WTC11 (cell line): ENCODE measurements at places on chromosomes 2 and 18.

DNA sequence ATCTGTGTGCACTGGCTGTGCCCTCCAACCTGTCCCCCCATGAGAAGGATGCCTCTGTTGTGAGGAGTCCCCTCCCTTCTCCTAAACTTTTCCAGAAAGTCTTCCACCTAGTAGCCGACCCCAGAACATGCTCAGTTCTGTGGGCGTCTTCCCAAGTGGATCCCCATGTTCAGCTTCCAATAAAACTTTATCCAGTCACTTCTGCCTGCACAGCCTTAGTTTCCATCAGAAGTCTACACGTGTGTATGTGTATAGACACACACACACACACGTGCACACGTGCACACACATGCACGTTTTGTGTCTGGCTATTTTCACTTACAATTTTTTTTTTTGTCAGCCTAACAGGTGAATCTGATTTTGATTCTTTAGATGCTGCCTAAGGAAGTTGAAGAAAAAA is 115.1 kb downstream of the RTP5 start:
- H3K4me3 ChIP-seq, result no peak overlapping the region
- peaks cover 11% of the 10 kb centered on the region for H3K36me3 ChIP-seq

DNA sequence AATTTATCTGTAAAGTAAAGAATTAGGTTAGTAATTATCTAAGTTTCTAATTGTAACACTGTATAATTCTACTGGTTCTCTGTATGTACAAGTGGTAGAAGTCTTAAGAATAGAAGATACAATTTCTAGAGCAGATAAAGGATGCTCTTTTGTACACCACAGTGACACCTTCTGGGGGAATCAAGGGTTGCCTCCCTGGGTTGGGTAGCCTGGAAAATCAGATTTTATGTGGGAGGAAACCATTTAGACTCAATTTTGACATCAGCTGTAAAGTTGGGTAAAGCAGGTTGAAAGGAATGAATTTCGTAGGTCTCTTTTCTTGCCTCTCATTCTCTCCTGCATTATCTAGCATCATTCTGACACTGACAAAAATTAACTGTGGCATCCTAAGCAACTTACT is 354.8 kb downstream of the DCC start:
- H3K4me3 ChIP-seq, result no peak overlapping the region
- DNase-seq, result peak; percentile 31
- no peak overlapping the region for H3K27ac ChIP-seq
- no peaks in the 10 kb centered on the region for H3K27me3 ChIP-seq
- no peaks in the 10 kb centered on the region for H3K36me3 ChIP-seq

- H3K4me3 ChIP-seq, result no peak overlapping the region
- no peak for DNase-seq
Measured at GRCh38 chr2:241110607-241111439, 8.7 kb upstream of the MTERF4 start.

DNA sequence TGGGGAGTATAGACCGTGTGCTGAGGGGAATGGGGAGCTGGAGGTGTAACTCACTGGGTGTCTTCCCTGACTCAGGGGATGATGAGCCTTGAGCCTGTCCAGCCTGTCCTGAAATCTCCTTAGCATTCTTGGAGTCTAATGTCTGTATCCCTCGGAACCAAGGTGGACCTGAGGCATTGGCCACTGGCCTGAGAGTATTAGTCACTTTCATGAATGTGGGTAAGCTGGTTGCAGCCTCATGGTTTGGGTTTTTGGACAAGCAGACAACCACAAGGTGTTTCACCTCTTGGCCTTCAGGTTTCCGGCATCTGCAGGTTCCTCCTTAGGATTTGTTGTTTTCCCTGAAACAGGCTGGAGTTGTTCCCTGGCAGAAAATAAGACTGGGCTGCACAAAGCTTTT is 63.2 kb downstream of the PRKCE start:
- H3K4me3 ChIP-seq, result no peak overlapping the region
- no peaks in the 10 kb centered on the region for H3K36me3 ChIP-seq

- H3K4me3 ChIP-seq, result no peak overlapping the region
- no peak for DNase-seq
- peaks cover 26% of the 10 kb centered on the region for H3K4me1 ChIP-seq
- no peak overlapping the region for H3K27ac ChIP-seq
Measured at GRCh38 chr2:26614216-26615138, 26.7 kb downstream of the CIB4 start.

GRCh38 chr2:126676221-126677175 is 20.5 kb downstream of the GYPC start:
- no peak overlapping the region for H3K4me3 ChIP-seq
- no peaks in the 10 kb centered on the region for H3K4me1 ChIP-seq
- H3K27me3 ChIP-seq, result no peaks in the 10 kb centered on the region
- DNase-seq, result no peak
- peaks cover 25% of the 10 kb centered on the region for H3K36me3 ChIP-seq

DNA sequence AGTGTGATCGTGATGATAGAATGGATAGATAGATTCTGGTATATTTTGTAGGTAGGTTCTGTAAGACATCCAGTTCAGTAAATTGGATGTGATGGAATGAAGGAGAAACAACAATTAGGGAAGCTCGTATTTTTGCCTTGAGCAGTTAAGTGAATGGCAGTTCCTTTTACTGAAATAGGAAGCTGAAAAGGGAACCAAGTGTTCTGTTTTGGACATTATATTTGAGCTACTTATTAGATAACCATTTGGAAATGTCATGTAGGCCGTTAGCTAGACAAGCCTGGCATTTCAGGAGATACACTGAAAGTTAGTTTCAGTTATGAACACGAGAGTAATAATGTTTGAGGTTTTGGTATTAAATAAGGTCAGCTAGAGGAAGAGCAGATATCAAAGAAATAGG is 41.5 kb downstream of the MARCHF7 start:
- H3K4me1 ChIP-seq, result no peaks in the 10 kb centered on the region
- H3K27me3 ChIP-seq, result no peaks in the 10 kb centered on the region
- peaks cover 28% of the 10 kb centered on the region for H3K36me3 ChIP-seq
- no peak for DNase-seq

DNA sequence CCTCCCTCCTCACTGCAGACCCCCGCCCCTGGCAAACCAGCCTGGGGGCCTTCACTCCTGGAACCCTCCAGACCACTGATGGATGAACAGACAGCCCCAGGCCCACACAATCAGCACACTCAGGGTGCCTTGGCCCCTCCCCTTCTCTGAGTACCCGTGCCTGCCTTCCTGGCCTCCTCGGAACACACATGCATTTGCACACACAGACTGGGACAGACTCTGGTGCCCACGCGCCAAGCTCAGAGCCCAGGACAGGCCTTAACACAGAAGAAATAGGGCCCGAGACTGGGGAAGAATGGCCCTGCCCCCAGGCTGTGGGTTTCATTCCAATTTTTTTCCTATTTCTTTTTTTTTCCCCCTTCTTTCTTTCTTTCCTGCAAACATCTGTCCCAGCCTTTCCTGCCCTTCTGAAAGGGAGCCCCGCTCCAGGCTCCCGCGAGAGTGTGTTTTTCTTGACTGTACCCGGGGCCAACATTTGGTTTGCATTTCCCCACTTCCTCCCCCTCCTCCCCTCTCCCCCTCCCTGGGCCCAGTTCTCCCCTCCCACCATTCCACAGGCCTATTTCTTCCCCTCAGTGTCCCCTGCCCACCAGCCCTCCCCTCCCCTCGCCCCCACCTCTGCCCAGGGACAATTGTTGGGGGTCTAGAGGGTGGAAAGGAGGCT is 618 bp upstream of the TNS1 start:
- H3K27me3 ChIP-seq, result peaks cover 11% of the 10 kb centered on the region
- peaks cover 33% of the 10 kb centered on the region for H3K4me1 ChIP-seq
- no peak overlapping the region; the same call in 1 of the 2 replicates for H3K4me3 ChIP-seq
- no peaks in the 10 kb centered on the region for H3K36me3 ChIP-seq
- DNase-seq, result no peak

DNA sequence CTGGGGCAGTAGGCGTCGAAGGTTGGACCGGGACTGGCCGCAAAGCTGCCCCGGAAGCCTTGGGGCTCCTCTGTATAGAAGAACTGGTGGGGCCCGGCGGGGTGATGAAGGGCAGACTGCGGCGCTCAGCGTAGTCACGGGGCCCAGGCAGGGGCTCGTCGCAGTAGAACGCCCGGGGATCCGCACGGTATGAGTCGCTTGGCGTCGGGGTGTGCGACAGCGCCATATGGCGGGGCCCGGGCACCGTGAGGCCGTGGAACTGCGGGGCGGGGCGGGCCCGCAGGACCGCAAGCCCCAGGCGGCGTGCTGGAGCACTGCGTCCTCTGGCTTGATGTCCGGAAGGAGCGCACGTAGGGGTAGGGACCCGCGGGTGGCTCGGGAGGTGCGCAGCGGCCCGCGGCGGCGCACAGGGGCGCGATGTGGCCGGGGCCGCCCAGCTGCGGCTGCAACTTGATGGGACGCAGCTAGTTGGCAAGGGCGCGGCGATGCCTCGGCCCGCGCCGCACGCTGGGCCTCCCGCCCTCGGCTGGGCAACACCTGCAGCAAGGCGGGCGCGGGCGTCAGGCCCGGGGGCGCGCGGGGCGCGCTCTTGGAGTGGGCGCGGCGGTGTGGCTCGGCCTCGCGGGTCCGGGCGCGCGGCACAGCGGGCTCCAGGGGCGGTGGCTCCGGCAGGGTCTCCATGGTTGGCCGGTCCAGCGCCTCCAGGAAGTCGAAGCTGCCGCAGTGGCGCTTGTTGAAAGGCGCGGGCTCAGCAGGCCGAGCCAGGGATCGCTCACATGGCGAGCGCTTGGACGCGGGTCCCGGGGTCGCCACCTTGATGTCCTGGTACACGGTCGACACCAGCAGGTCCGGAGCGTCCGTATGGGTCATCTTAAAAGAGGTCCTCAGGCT is 251.4 kb downstream of the ANKRD30B start:
- H3K4me1 ChIP-seq, result no peaks in the 10 kb centered on the region
- H3K27me3 ChIP-seq, result peaks cover 6% of the 10 kb centered on the region
- no peak for DNase-seq

DNA sequence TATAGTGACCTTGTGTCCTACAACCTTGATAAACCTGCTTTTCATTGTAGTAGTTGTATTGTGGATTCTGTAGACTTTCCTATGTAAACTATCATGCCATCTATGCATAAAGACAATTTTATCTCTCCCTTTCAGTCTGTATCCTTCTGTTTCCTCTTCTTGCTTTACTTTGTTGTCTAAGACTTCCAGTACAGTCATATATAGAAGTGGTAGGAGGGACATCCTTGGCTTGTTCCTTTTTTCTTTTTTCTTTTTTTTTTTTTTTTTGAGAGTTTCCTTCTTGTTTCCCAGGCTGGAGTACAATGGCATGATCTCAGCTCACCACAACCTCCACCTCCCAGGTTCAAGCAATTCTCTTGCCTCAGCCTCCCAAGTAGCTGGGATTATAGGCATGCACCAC is 39.7 kb downstream of the UBE2F start:
- H3K4me1 ChIP-seq, result peaks cover 4% of the 10 kb centered on the region; the same call in 1 of the 2 replicates
- no peak overlapping the region for H3K27ac ChIP-seq
- no peaks in the 10 kb centered on the region for H3K27me3 ChIP-seq

- DNase-seq, result no peak
- H3K4me1 ChIP-seq, result peaks cover 17% of the 10 kb centered on the region
- no peaks in the 10 kb centered on the region for H3K36me3 ChIP-seq
- no peak overlapping the region for H3K27ac ChIP-seq
- H3K4me3 ChIP-seq, result no peak overlapping the region
Measured at GRCh38 chr18:5463390-5463789, 80.4 kb downstream of the EPB41L3 start.

DNA sequence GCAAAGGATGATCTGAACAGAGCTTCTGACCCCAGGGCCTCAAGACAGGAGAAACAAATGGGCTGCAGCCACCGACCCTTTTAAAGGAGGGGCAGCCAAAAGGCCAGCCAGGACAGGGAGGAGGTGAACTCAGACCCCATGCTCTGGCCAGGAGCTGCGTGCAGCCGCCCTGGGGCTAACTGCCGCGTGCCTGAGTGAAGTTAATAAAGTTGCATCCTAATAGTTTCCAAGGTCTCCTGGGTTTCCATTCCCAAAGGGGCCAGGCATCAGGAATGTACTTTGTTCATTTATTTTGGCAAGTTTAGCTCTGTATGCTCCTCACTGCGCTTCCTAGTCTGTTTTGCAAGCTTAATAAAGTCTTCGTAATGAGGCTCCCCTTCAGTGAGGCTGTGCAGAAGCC is 60.7 kb downstream of the EN1 start:
- H3K27me3 ChIP-seq, result peaks cover 15% of the 10 kb centered on the region
- H3K27ac ChIP-seq, result no peak overlapping the region
- peaks cover 8% of the 10 kb centered on the region for H3K4me1 ChIP-seq
- H3K36me3 ChIP-seq, result no peaks in the 10 kb centered on the region

DNA sequence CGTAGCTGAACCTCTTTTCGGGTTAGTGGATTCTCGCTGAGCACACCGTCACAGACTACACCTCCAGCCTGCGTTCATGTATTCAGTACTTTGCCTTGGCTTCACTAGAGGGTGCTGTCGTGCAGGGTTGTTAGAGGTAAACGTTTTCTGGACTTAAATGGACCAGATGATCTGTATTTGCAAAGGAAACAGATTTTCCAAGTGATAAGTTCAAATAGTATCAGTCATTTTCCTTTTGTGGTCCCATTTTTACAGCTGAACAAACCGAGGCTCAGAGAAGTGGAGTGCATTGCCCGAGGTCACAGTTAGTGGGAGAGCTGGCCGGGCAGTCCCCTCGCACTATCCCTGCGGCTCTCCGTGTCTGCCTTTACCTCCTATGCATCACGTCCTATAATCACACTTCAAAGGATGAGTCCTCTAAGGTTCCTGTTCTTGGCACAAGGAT is 125.9 kb downstream of the MAP4K4 start:
- DNase-seq, result peak; percentile 71
- peaks cover 32% of the 10 kb centered on the region for H3K4me1 ChIP-seq
- no peaks in the 10 kb centered on the region for H3K27me3 ChIP-seq
- H3K4me3 ChIP-seq, result no peak overlapping the region

GRCh38 chr18:500632-501405 is at the start of gene COLEC12:
Gene COLEC12, minus strand, starts transcription at chr18:500701. Its CDS starts 187 bp downstream, at chr18:500514.
- H3K4me3 ChIP-seq, result peak within 1 kb of the TSS; percentile 82
- no peak within 1 kb of the TSS for H3K27ac ChIP-seq
- peaks cover 21% of the 10 kb centered on the region for H3K4me1 ChIP-seq
- peaks cover 80% of the 10 kb centered on the region for H3K27me3 ChIP-seq
- H3K36me3 ChIP-seq, result no peaks in the 10 kb centered on the region
- peak; percentile 53 for DNase-seq

- no peak overlapping the region for H3K27ac ChIP-seq
- no peak overlapping the region for H3K4me3 ChIP-seq
- no peak for DNase-seq
- H3K4me1 ChIP-seq, result peaks cover 6% of the 10 kb centered on the region
Measured at GRCh38 chr2:202628646-202629198, 6.0 kb upstream of the FAM117B start.

GRCh38 chr18:33839452-33840211 is 261.6 kb downstream of the ASXL3 start:
- H3K4me3 ChIP-seq, result no peak overlapping the region
- H3K27ac ChIP-seq, result no peak overlapping the region
- H3K27me3 ChIP-seq, result peaks cover 3% of the 10 kb centered on the region
- H3K36me3 ChIP-seq, result no peaks in the 10 kb centered on the region
- peaks cover 58% of the 10 kb centered on the region for H3K4me1 ChIP-seq

DNA sequence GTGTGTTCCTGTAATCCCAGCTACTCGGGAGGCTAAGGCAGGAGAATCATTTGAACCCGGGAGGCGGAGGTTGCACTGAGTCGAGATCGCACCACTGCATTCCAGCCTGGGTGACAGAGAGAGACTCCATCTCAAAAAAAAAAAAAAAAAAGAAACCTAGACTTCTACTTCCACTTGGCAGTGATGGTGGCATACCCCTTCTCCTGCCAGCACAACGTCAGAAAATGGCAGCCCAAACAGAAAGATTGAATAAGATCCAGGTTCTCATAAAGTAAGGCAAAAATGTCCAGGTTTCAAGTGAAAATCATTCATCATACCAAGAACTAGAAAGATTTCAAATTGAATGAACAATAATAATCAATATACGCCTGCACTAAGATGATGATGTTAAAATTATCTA is 15.4 kb upstream of the ESPNL start:
- H3K27ac ChIP-seq, result no peak overlapping the region
- no peaks in the 10 kb centered on the region for H3K27me3 ChIP-seq
- peaks cover 69% of the 10 kb centered on the region for H3K36me3 ChIP-seq
- H3K4me1 ChIP-seq, result peaks cover 4% of the 10 kb centered on the region
- DNase-seq, result no peak
- H3K4me3 ChIP-seq, result no peak overlapping the region
